ENCODE measurements at places on chromosomes 13 and 19.

DNA sequence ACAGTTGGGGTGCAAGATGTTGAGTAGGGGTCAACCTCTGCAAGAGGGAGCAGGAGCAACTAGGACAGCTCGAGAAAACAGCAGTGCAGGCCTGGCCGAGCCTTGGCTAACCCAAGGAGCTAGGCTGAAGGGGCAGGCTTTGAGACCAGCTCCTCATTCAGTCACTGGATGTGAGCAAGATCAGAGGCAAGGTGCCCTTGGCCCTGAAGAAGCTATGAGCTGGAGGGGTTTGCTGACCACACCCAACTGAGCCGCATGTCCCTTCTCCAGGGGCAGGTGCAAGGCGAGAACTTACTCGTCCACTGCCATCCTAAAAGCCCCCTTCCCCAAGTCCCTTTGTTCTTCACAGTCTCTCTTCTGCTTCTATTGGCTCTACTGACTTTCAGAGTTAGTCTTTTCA, 126.1 kb upstream of the UBL3 start:
- no peak for DNase-seq

- DNase-seq, result no peak
Observed at GRCh38 chr13:37615276-37615675, 16.7 kb upstream of the POSTN start.

- no peak for DNase-seq
Observed at GRCh38 chr13:109715902-109716301, 70.5 kb downstream of the IRS2 start.

DNA sequence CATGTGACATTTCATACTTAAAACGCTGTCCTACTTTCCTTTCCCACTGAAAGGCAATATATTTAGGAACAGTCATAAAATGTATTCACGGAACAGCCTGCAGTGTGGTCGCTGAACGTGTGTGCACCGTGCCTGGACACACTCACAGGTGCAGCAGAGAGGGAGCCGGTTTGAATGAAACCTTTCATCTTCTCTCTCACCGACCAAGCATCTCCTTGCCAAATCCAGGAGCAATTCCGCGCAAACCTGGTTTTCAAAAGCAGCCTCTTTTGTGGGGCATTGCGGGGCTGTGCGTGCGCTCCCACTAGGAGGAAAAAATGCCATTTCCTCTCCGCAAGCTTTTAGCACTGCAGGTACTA, 1.0 kb downstream of the DCLK1 start:
- no peak for DNase-seq

DNA sequence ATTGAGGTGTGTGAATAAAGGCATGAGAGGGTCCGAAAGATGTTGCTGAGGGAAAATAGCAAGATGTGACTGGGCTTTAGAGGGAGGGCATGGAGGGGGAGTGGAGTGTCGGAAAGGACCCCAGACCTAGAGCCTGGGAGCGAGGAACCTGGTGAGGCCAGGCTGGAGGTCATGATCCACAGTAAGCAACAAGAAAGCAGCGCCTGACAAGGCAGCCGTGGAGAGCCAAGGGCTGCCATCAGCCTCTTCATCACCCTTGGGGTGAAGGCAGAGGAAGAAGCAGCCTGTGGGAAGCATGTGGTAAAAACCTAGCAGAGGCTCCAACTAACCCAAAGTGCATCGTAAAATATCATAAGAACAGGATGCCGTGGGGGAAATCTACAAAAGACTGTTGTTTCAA, 162.8 kb upstream of the SOX1 start:
- no peak for DNase-seq

- no peak for DNase-seq
Observed at GRCh38 chr19:3963458-3964255, 7.2 kb downstream of the DAPK3 start.

DNA sequence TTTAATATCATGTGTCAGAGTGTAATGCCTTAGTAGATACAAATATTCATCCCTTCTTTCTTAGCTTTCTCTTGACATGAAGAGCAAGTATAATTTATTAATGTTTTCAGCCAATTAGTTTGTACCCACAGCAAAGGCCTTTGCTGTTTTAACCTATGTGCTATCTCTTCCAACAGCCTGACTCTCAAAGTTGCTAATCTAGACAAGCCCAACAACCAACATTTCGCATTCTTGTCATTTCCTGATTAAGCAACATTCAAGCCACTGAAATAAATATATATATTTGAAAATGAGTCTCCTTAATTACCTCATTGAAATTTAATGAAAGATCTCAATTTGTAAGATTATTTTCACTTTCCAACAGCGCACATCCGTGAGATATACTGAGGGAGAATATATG, 18.5 kb downstream of the EPSTI1 start:
- no peak for DNase-seq

- DNase-seq, result no peak
Observed at GRCh38 chr13:40275155-40275554, 391.3 kb downstream of the FOXO1 start.
